CMK (cell line): ENCODE measurements at places on chromosomes 2 and 18.

- no peak for DNase-seq
These were observed 251.2 kb downstream of the ACKR3 start for GRCh38 chr2:236820763-236821344.

GRCh38 chr18:13889671-13890070 lies 25.7 kb downstream of the MC2R start:
- no peak for DNase-seq

- DNase-seq, result no peak
These were observed 83.0 kb downstream of the NEB start for GRCh38 chr2:151651274-151651673.

DNA sequence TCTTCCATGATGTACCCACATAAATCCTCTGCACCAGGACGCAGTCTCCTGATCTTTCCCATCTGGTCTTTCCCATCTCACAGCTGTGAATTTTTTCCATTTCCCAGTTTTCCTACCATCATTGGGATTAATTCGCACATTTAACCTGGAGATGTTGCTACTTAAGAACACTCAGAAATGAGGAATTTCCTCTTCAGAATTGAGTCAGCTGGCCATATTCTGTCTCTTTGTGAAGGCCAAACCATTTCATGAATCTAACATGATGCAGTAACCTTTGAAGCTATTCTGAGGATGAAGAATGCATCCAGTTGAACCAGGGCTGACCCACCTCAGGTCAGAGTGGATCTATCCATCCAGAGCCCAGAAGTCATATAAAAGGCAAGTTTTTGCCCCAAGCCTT lies 326.8 kb downstream of the SETBP1 start:
- DNase-seq, result no peak

DNA sequence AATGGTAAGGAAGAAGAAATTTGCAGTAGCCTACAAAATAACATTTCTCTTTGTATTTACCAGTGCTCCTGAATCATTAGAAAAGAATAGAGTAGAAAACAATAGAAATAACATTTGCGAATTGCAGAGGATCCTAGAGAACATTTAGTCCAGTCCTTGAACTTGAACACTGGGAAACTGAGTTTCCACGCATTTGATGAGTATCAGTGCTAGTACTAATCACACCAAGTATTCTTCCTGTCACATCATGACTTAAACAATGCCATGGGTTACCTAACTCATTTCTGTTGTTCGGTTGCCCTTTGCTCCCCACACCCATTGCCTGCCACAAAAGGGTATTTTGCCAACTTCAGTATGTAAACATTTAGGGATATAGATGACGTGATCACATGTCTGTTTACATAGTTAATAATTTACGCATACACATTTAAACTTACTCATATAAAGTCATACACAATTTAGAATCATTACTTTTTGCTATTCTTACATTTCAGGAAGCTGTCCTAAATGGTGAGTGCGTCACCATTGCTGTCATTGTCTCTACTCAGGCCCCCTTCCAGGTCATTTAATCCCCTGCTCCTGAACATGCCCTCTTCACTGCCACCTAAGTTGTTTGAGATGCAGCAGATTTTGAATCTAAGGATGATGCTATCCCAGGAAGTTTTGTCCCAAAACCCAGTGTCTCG lies 42.3 kb downstream of the CRIM1 start:
- DNase-seq, result no peak

DNA sequence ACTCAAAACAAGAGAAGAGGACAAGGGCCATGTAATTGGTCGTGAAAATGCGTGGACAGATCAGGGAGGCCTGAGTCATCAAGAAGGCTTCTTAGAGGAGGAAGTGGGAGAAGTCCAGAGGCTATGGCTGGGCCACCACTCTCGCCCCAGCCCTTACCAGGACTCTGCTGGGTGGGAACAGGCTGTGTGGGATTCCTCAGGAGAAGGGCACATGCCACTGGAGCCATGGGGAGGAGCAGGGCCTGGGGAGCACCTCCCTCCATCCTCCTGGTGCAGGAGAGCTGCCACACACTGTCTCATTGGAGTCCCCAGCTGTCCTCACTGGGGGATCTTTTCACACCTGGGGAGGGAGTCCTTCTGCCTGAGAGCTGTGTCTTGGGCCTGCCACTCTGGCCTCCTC lies 9.4 kb upstream of the RALB start:
- DNase-seq, result no peak

DNA sequence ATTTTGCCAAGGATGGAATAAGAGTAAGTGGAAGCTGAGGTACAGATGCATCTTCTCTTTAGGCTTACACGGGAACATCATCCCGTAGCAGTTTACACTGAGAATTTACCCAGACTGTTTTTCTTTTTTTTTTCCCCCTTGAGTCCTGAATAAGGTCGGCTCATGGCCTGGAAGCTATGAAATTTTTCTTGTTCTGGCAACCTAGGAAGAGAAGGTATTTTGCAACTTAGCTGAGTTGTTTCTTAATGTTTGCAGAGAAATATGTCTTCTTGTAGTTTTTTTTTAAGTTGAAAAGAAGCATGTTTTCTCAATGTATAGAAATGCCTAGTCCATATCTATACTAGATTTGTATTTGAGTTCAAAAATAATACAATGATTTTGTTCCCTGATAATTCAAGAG lies 712.5 kb downstream of the TDRD15 start:
- DNase-seq, result no peak

DNA sequence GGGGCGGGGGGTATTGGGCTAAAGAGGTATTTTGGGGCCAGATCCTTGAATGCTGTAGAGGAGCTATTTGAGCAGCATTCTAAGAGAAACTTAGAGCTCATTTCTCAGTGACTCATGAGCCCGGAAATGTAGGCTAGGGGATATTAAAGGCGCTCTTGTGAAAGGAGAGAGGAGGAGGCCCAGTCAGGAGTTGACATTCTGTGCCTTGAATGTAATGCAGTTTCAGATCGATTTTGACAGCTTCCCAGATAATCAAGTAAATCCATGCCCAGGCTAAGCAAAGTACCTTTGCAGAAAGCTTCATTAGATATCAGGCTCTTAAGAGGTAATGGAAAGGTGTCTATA lies 1.5 kb downstream of the CAB39 start:
- DNase-seq, result no peak
